ENCODE measurements at places on chromosomes 5 and 9. TPM values are rescaled to one million over a fixed set of nuclear protein-coding genes. Genes with fewer than 3 reads are reported as not detected.

Gene C5orf46
- not detected for total RNA-seq

Gene CACFD1
- 4.8 TPM for total RNA-seq

Gene AK8
- total RNA-seq, result 0.34 TPM

Gene ANGPTL2
- total RNA-seq, result under 0.01 TPM

Gene BHMT2
- not detected for total RNA-seq

Gene PCBD2
- total RNA-seq, result 7.3 TPM

Gene ENHO
- total RNA-seq, result not detected

Gene C1QTNF2
- total RNA-seq, result 0.07 TPM

Gene MCIDAS
- 0.07 TPM for total RNA-seq

Gene GBGT1
- total RNA-seq, result 0.34 TPM

Gene GTF2H2C
- total RNA-seq, result 33.8 TPM

Gene PLAC8L1
- not detected for total RNA-seq

Gene TAS2R1
- not detected for total RNA-seq

Gene ENTREP1
- 0.68 TPM for total RNA-seq

Gene ANKRD20A1
- under 0.01 TPM for total RNA-seq

Gene TMEFF1
- 0.21 TPM for total RNA-seq

Gene RGMB
- 18.0 TPM for total RNA-seq

Gene FREM1
- total RNA-seq, result 0.14 TPM

Gene ITGA1
- 1.4 TPM for total RNA-seq

Gene BARHL1
- not detected for total RNA-seq

Gene TRPM6
- under 0.01 TPM for total RNA-seq

Gene NUTM2G
- not detected for total RNA-seq

Gene NTRK2
- under 0.01 TPM for total RNA-seq

Gene MAP1B
- 15.4 TPM for total RNA-seq

Gene SLC6A7
- not detected for total RNA-seq

Gene GNG10
- total RNA-seq, result 30.0 TPM

Gene IL13
- not detected for total RNA-seq

Gene NDST1
- total RNA-seq, result 19.5 TPM

Gene MSX2
- total RNA-seq, result 0.21 TPM

Gene PCDHB15
- total RNA-seq, result 0.50 TPM

Gene ENG
- 2.3 TPM for total RNA-seq

Gene CCDC192
- total RNA-seq, result not detected

Gene COL15A1
- total RNA-seq, result not detected

Gene NIPAL4
- total RNA-seq, result 39.0 TPM

Gene CYSRT1
- total RNA-seq, result 1.6 TPM

Gene TLX3
- not detected for total RNA-seq

Gene STING1
- total RNA-seq, result 11.2 TPM

Gene C9orf50
- not detected for total RNA-seq

Gene EPB41L4B
- total RNA-seq, result 55.7 TPM

Gene OLFML2A
- 128 TPM for total RNA-seq

Gene SPOCK1
- total RNA-seq, result 53.3 TPM

All from nasal cavity respiratory epithelium epithelial cell of viscerocranial mucosa (primary cell).